ENCODE measurements at places on chromosomes 13 and 19.
A peak's percentile ranks its signal among the peaks of the same experiment; 100 is the strongest.

GRCh38 chr13:103388839-103389238 is 322.6 kb upstream of the SLC10A2 start:
- DNase-seq, result no peak

DNA sequence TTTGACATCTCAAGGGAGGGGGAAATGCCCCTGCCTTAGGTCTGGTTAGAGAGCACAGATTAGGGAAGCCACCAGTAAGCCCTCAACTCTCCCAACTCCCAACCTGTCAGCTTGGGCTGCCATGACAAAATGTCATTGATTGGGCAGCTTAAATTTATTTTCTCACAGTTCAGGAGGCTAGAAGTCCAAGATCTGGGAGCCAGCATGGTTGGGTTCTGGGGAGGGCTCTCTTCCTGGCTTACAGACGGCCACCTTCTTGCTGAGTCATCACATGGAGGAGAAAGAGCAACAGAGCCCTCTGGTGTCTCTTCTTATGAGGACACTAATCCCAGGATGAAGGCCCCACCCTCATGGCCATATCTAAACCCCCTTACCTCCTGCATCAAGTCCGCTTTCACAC is 24.2 kb downstream of the C19orf12 start:
- DNase-seq, result peak; percentile 42

DNA sequence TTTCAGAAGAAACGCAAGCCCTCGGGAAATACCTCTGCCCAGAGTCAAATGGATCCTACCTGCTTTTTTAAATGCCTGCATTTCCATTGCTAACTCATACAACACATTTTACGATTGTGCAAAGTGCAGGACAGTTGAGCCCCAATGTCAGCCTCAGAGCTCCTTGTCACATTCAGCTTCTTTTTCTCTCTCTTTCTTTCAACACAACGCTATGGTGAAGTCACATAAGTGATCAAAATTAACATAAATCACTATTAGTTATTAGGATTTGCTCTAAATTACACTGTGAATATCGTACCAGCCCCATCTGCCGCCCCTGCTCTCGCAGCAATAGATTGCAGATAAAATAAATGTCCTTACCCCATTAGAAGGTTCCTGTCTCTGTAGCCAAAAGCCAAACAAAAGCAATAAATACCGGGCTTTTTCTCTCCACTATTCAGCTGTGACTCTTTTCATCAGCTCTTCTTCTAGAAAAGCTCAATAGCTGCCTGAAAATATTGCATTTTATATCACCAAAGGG is 8.8 kb downstream of the POU4F1 start:
- no peak for DNase-seq

DNA sequence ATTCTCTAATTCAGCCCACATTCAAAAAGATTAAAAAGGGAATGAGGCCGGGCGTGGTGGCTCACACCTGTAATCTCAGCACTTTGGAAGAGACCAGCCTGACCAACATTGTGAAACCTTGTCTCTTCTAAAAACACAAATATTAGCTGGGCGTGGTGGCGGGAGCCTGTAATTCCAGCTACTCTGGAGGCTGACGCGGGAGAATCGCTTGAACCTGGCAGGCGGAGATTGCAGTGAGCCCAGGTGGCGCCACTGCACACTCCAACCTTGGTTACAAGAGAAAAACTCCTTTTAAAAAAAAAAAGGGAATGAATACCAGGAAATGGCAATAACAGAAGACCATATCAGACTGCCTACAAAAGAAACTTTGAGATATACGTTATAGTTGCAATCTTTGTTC is 1244.5 kb downstream of the PCDH9 start:
- peak; percentile 42 for DNase-seq

DNA sequence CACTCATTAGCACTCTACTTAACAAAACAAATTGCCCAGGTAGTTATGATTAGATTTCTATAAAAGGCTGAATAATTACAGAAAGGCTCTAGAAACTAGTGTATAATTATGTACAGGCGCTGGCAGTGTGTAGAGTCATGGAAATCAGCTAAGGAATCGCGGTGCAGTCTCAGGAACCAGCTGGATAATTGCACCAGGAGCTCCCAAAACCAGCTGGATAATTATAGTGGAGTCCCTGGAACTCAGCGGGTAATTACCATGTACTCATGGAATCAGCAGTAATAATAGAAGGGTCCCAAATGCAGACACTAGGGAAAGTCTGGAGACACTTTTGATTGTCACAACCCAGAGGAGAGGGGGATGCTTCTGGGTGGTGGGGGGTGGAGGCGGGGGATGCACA is 23.2 kb upstream of the TTYH1 start:
- DNase-seq, result peak; percentile 90

GRCh38 chr13:31468114-31468902 is 268.5 kb downstream of the B3GLCT start:
- DNase-seq, result peak; percentile 64

DNA sequence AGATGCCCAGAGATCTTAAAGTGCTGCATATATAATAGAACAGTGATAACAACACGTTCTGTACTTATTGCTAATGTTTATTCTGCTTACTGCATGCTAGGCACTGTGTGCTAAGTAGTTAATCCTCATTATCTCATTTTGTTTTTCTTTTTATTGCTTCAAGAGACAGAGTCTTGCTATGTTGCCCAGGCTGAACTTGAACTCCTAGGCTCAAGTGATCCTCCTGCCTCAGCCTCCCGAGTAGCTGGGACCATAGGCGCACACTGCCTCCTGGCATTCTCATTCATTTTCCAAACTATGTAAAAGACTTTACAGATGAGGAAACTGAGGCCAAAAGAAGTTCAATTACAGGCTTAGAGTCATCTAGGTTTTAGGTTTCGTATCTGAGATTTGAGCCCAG is 548.4 kb downstream of the GPC6 start:
- no peak for DNase-seq

DNA sequence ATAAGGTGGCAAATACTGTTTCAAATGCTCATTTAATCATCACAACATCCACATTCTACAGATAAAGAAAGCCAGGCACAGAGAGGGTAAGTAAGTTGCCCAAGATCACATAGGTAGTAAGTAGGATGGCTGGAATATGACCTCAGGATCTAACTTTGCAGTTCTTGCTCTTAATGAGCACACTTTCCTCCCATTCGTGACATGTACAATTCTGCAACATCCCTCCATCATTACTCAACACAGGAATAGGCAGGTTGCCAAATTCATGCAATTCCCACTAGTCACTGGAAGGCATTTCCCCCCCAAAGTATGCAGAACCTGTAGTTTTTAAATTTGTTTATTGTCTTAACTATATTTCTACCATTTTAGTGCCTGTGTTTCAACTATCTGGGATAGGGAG is 109.2 kb downstream of the OLFM4 start:
- peak; percentile 40 for DNase-seq

DNA sequence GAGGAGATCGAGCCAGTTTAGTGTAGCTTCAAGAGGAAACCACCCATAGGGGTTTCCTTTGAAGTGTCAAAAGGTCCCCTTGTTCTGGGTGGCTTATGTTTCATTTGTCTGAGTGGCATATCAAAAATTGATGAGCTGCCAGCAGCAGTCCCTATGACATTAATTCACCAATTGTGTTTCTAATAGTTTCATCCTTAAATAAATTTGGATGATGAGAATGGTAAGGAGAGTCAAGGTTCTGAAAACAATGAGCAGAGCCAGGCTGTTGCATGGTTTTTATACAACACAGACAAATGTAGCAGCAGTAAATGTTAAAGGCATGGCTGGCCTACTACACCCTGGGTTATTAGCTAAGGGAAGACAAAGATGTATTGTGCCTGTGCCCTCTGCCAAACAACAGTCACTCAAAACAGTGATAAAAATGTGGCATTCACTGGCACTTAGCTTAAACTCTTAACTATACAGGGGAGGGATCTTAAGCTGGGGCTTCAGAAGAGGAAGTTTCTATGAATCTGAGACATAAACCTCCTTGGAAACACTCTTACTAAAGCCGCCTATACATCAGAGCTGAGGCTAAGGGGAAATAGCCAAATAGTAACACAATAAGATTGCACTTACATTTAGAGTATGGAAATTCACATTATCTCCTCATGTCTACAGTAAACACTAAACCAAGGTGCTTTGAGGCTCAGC is 200.5 kb downstream of the POU4F1 start:
- DNase-seq, result no peak

DNA sequence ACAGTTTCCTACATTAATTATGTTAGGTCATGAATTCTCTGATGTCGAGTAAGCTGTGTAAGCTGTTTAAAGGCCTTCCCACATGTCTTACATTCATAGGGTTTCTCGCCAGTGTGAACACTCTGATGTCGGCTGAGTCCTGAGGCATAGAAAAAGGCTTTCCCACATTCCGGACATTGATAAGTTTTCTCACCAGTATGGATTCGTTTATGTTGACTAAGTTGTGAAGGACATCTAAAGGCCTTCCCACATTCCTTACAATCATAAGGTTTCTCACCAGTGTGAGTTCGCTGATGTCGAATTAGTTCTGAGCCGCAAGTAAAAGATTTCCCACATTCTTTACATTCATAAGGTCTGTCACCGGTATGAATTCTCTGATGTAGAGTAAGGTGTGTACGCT is 24.9 kb downstream of the ZNF850 start:
- no peak for DNase-seq

GRCh38 chr19:55336101-55336500 is 3.6 kb upstream of the KMT5C start:
- no peak for DNase-seq

GRCh38 chr13:100811024-100811865 is 136.7 kb upstream of the TMTC4 start:
- DNase-seq, result no peak

DNA sequence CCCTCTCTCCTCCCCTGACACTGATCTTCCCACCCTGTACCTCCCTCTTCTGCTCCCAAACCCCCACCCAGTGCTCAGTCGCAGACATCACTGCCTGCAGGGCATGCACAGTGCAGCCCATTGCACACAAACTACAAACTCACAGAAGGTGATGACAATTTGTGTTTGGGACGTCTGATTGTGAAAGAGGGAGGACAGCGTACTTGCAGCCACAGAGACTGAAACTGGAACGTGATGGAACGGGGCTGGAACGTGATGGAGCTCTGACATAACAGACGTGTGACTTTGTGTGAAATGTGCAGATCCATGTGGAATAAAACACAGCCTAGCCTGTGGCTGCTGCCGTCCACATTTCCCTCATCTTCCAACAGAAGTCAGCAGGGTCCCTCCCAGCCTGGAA is 57.3 kb upstream of the CEACAM8 start:
- DNase-seq, result no peak

- no peak for DNase-seq
Measured at GRCh38 chr13:100526318-100527000, 62.1 kb downstream of the GGACT start.

- no peak for DNase-seq
Measured at GRCh38 chr19:53182202-53182601, 11.0 kb downstream of the ZNF665 start.
